Ovary (tissue), 10 donors: ENCODE measurements at places on chromosomes 6 and 20. TPM values are rescaled to one million over a fixed set of nuclear protein-coding genes. Genes with fewer than 3 reads are reported as not detected.

Gene RGL2
- total RNA-seq, result 68.8 TPM

GRCh38 chr6:11525468-11526155 is 11.9 kb upstream of the TMEM170B start:
- DNase-seq, result no peak

GRCh38 chr6:91438570-91438969 is 851.7 kb upstream of the MAP3K7 start:
- DNase-seq, result no peak

Gene PTPN1
- total RNA-seq, result 26.6 TPM

Gene DSP
- 3.9 TPM for total RNA-seq

DNA sequence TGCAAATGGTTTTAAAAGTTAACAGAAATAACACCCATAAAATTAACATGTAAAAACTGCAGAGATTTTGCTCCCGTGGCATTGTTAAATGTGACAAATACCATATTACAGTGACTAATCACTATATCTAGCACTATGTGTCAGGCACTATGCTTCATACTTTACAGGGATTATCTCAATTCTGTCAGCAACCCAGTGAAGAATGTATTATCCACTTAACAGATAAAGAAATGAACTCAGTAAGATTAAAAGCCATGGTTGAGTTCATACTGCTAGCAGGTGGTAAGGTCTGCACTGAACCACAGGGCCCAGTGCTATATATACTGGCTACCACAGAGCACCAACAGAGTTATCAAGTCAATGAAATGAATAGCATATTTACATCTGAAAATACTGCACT is 65.4 kb downstream of the RWDD2A start:
- DNase-seq, result no peak

Gene PSORS1C2
- total RNA-seq, result not detected

Gene L3MBTL3
- total RNA-seq, result 14.1 TPM

Gene C6orf141
- 2.5 TPM for total RNA-seq

Gene GFRAL
- total RNA-seq, result not detected

DNA sequence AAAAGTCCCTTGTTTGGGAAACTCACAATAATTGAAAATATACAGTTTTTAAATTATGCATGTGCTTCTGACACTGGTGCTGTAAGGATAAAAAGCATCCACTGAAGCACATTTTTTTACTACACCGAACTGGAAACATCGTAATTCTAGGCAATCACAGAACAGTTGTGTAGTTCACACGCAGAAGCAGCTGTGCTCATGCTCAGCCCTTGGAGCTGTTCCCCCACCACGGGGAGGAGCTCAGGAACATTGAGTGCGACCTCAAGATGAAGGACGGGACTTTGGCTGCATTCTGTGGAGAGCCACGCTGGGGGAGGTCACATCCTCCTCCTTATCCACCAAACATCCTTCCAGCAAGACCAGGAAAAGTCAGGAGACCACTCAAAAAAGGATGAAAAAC is 466.3 kb upstream of the CDH4 start:
- no peak for DNase-seq

GRCh38 chr20:17935186-17935585 is 33.4 kb downstream of the SNX5 start:
- no peak for DNase-seq

Gene RAB44
- not detected for total RNA-seq

DNA sequence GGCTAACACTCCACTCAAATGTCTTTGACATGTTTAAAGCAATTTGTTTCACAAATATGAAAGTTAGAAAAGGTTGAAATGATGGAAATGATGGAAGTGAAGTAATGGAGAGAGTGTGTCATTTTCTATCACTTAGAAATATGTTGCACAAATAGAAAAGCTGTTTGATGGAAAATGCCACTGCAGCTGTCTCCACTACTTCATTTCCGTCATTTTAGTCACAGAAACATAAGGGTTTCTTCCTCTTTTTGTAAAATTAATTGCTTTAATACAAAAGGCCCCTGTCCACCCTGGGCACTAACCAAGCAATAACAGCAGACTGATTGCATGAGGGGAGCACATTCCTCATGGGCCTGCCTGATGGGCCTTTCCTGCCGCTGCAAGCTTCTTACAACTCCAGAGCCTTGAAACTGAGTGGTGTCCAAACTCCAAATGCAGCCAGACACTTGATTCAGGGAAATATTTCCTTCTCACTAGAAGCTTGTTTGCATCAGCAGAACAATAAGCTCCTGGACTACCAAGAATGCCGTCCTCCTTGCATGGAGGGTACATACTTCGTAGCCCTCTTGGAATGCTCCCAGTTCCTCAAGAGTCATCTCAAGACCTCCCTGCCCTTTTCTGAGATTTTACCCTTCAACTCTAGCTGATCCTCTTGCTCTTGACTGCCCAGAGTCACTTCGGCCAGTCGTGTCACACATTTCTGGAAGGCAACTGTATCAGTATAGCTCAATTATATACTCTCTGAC is 36.1 kb downstream of the F13A1 start:
- DNase-seq, result no peak

Gene SCP2D1
- total RNA-seq, result not detected

DNA sequence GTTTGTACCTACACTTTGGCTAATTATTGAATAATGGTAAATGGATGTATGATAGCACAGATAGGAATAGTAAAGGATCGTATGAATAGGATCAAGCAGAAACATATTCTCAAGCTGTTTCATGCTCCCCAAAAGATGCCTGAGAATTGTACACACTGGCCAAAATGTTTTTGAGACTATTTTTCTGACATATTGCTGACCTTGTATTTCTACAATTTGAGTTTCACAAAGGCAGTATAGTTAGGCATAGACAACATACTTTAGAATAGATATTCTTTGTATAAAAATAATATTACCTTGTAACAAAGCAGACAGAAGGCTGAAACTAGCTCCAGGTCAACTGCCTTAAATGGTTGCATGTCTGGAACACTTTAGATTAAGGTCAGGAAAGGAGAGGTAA is 598.4 kb downstream of the COL12A1 start:
- DNase-seq, result no peak

DNA sequence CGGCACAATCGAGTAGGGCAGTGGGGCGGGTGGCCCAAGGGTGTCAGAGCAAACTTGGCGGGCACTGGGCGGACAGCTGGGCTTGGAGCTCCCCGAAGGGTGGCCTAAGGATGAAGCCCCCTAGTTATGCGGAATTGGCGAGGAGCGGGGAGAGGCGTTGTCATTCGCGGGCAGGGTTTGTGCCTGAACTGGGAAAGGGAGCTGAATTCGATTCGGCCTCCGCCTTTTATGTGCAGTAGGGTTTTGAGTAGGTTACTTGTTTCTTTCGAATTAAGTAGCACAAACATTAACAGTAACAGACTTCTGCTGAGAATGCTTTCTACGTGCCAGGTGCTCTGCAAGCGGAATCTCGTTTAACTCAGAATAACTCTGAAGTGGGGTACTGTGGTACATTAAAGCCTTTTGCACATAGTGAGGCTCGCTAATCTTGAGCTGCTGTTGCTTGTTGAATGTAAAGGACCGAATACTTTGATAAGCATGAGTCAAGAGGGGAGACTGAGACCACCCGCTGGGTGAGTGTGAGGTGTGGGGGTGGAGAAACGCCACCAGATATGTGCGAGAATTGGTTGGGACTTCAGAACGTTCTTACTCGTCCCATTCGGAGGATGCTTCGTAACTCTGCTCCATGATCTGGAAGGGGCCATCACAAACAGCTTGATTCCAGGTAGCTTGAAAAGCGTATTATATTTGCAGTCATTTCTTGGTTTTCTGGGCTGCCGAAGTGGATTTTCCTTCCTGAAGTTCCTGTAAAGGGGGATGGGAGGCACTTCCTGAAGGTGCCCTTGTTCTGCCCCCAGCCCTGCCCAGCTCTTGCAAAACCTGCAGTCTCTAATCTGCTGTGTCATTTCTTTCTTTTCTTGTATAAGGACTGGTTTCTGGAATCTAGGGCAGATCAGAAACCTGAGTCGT is 833 bp downstream of the RAB5IF start:
- no peak for DNase-seq
